ENCODE measurements at places on chromosomes 2 and 18. TPM values are rescaled to one million over a fixed set of nuclear protein-coding genes. Genes with fewer than 3 reads are reported as not detected.
A peak's percentile ranks its signal among the peaks of the same experiment; 100 is the strongest.

DNA sequence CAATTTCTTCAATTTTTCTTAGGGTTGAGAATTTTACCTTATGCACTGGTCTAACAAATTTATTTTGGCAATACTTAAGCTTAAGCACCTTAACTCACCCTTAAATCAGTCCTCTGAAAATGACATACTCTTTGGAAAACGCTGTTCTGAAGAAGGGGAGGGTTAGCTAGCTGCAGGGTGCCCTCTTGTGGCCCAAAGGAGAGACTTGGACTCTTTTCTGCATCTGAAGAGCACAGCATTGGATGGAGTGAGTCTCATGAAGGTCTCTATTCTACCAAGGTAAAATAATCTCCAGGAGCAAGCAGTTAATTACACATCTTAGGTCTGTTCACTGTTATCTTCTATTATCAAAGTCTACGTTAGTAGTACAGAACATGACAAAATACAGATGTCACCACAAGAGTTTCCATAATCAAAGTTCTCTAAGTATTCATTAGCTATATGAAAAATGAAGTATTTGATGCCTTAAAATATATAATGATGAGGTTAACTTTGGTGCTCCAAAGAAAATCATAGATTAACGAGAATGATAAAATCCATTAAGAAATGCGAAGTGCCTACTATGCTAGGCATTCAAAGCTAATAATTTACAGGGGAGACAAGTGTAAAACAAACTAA, 24.4 kb downstream of the PUM2 start:
- DNase-seq: peak; percentile 44

GRCh38 chr2:126431136-126431535, 224.8 kb upstream of the GYPC start:
- DNase-seq: no peak

KLHL29 gene
- total RNA-seq: 10.2 TPM

DNA sequence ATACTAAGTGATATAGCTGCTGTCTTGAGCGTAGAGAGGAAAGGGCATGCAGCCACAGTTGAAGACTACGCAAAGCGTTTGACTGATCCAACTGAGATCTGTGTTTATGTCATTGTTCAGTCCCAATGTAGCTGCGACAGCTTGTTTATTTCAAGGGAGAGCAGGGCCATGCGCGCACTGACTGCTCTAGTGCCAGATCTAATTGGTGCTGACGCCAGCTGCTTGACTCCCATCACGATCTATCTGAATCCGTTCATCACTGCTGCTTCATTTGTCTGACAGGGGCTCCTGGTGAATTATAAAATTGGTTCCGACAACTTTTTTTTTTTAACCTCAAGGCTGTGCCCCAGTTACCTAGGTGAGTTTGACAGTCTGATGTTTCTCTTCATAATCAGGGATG, 75.7 kb downstream of the CHST9 start:
- DNase-seq: no peak

DNA sequence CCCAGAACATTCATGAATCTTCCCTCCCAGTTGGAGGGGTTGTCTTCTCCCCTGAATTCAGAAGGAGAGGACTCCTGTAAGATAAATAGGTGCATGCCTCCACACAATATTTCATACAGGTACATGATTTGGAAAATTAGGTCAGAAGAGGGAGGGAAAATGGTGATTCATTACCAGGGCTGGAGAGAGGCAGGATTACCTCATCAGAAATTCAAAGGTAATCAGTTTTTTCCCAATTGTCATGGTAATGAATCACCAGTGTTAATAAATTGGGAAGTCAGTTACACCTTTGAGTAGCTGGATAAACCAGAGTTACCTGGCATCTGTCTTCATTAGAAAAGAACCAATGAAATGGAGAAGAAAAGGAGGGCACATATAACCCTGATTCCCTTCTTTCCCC, 128.5 kb downstream of the EN1 start:
- no peak for DNase-seq

GRCh38 chr2:43152741-43153647, 73.4 kb downstream of the ZFP36L2 start:
- DNase-seq: peak; percentile 76

DNA sequence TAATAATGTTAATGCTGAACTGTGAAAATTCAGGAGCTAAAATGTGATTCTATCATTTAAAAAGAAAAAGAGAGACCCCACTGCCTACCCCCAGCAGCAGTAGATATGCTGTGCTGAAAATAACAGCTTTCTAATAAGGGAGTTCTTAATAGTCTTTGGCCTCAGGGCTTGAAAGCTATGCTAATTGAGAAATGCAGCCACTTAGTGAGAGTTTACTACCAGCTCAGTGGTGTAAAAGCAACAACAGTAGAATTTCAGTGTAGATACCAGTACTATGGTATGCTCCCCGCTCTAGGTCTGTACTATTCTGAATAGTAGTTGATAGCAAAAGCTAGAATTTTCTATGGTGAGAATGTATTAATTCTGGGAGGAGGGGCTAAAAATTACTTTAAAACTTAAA, 303.1 kb upstream of the VWC2L start:
- no peak for DNase-seq

PROM2 gene
- total RNA-seq: 0.51 TPM

NEB gene
- total RNA-seq: 12.4 TPM

DNA sequence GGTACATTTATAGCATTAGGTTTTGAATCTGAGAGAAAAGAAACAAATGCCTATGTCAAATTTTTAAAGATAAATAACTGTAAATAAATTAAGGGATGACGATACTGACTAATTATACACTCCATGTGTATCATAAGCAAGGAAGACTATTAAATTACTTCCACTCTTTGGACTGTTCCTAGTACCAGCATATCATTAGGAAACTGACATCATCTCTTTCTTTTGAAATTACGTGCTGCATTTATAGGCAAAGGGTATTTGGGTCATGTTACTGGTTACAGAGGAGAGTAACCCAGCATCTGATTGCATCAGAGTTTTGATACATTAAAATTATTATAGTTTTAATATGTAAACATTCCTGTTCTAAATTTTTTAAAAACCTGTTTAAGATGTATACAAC, 309.7 kb downstream of the XIRP2 start:
- DNase-seq: no peak

AQP12B gene
- total RNA-seq: not detected

ASNSD1 gene
- 19.5 TPM for total RNA-seq

- no peak for DNase-seq
Observed at GRCh38 chr2:82823892-82824291, 1635.2 kb downstream of the SUCLG1 start.

ANTXR1 gene
- 3.7 TPM for total RNA-seq

CNTNAP5 gene
- total RNA-seq: not detected

- no peak for DNase-seq
Observed at GRCh38 chr2:145807968-145808367, 1288.0 kb upstream of the ZEB2 start.

GRCh38 chr2:43435746-43436145, 160.1 kb downstream of the THADA start:
- DNase-seq: no peak

DNA sequence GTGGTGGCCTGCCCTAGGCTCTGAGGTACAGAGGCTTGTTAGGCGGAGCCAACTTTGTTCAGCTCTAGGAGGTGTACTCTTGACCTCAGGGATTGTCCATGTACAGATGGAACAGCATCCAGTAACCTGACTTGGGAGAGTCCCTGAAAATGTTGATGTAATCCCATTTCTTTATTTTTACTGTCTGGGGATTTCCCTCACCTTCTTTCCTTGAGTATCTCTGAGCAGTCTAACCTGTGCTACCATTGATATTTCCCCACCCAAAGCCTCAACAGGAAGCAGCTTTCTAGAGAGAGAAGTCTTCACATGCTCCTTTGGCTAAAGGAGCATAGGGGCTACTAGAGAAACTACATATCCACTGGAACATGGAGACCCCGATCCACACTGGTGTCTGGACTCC, 10.4 kb downstream of the IL36A start:
- DNase-seq: no peak

GRCh38 chr2:241084856-241085444, 17.1 kb downstream of the MTERF4 start:
- no peak for DNase-seq

DNA sequence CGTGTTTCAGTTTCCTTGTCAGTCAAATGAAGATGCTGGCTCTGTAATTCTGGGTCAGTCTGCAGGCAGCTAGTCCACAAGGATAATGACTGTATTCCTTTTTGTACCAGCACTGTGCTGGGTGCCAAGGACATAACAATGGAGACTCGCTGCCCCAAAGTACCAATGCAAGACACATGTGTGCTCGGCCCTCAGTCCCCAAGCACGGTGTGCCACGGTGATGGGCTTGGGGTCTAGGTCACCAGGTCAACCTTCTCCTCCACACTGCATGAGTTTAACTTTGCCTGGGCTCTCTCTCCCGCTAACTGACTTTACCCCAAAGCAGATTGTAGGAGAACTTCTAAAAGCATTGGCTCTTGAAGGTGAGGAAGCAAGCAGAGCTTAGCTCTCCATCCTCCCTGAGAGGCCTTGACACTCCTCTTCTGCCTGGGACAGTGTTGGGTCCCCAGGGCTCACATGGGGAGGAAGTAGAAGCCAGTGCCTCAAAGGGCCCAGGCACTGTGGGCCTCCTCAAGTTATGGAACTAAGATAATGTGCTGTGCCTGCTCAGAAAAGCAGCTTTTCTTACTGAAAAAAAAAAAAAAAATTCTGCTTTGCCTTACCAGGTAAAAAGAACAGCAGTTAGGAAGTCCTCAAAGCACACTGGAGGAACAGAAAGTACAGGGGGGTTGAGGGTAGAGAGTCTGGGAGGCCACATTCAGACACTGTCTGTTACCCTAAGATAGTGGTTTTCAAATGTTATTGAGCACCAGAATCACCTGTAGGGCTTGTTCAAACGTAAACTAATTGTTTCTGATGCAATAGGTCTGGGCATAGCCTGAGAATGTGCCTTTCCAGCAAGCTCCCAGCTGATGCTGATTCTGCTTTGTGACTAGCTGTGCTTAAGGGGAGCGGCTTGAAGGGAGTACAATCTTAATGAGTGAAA, 276.4 kb upstream of the CXCR4 start:
- no peak for DNase-seq

- DNase-seq: no peak
Observed at GRCh38 chr2:23549051-23549450, 164.1 kb downstream of the KLHL29 start.

- DNase-seq: no peak
Observed at GRCh38 chr18:5500158-5500939, 43.4 kb downstream of the EPB41L3 start.

NOL4 gene
- 2.8 TPM for total RNA-seq

DNA sequence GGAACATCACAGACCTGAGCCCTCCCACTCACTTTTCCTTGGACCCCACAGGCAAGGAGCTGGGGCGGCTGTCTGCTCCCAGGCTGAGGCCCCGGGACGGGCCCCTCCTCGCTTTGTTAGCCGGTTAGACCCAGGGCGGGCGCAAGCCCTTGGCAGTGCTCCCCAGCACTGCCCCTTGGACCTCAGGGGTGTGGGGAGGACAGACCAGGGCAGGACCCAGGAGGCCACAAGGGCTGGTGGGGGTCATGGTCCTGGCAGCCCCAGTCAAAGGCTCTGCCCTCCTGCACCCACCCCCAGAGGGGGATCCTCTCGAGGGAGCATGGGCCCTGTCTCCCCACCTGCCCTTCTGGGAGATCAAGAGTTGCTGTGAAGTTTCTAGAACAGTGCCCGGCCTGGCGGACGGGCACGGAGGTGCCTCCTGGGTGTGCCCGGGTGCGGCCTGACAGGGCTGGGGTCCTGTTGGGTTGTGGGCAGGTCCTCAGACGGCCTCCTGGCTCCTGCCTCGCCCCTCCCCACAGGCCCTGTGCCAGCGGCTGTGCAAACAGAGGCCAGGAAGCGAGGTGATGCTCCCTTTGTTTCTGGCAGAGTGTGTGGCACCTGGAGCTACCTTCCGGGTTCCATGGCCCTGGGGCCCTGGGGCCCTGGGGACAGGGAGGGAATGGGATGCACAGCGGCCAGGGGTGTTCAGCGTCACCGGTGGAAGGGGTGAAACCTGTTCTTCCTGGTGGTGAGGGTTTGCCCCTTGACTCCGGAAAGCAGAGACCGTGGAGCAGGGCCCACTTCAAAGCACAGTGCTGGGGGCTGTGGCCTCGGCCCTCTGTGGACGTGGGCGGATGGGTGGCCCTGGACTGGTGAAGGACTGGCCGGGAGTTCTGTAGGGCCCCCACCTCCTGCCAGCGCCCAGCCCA, 2.9 kb upstream of the GAL3ST2 start:
- DNase-seq: peak; percentile 61

- DNase-seq: no peak
Observed at GRCh38 chr2:42142547-42143184, 26.5 kb upstream of the EML4 start.
